Activated naive CD4-positive, alpha-beta T cell (primary cell): ENCODE measurements at places on chromosomes 1 and 21.

- DNase-seq: no peak
Observed at GRCh38 chr1:94925004-94925403, 1.9 kb downstream of the CNN3 start.

DNA sequence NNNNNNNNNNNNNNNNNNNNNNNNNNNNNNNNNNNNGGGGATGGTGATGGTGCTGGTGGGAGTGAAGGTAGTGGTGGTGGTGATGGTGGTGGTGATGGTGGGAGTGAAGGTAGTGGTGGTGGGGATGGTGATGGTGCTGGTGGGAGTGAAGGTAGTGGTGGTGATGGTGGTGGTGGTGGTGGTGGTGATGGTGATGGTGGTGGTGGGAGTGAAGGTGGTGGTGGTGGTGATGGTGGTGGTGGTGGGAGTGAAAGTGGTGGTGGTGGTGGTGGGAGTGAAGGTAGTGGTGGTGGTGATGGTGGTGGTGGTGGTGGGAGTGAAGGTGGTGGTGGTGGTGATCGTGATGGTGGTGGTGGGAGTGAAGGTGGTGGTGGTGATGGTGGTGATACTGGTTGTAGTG lies 93.6 kb downstream of the CRYAA start:
- DNase-seq: no peak

DNA sequence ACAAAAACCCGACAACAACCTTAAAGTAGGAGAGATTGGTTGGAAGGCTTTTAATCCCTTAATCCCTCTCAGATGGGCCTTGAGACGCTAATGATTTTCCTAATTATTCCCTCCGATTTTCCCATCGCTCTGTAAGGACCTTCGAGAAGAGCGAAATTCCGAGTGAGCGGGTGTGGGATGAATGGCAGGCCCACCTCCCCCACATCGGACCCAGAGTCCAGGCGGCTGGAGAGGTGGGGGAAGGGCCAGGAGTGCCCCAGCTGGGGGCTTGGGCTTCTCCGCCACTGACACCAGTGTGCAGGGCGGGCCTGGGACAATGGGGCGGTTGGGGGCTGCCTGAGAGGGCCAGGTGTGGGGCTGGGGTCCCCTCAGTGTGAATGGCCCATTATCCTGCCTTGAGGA lies 23.4 kb downstream of the RHBG start:
- DNase-seq: no peak

DNA sequence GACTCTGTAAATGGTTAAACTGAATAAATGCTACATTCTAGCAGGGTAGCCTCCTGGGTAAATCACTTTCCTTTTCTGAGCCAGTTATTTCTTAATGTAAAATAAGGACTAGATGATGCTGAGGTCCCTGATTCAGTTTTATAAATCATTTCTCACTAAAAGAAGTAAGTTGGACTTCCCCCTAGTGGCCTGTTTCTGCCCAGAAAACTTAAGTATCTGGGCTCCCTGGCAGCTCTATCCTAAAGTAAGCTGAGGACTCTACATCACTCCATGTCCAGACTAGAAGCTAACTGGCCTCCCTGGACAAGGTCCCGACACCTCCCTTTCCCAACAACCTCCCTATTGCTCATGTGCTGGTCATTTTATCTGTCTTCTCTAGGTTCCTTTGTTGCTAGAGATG lies 3.0 kb downstream of the GPN2 start:
- no peak for DNase-seq

GRCh38 chr1:204345438-204345841 lies 14.3 kb downstream of the PLEKHA6 start:
- DNase-seq: no peak

- no peak for DNase-seq
Observed at GRCh38 chr1:52574594-52574993, 21.7 kb upstream of the TUT4 start.

GRCh38 chr1:88350648-88351047 lies 333.4 kb upstream of the PKN2 start:
- DNase-seq: no peak

- no peak for DNase-seq
Observed at GRCh38 chr1:53645690-53646078, 93.3 kb downstream of the GLIS1 start.

- DNase-seq: no peak
Observed at GRCh38 chr1:64906447-64906846, 59.9 kb downstream of the JAK1 start.

DNA sequence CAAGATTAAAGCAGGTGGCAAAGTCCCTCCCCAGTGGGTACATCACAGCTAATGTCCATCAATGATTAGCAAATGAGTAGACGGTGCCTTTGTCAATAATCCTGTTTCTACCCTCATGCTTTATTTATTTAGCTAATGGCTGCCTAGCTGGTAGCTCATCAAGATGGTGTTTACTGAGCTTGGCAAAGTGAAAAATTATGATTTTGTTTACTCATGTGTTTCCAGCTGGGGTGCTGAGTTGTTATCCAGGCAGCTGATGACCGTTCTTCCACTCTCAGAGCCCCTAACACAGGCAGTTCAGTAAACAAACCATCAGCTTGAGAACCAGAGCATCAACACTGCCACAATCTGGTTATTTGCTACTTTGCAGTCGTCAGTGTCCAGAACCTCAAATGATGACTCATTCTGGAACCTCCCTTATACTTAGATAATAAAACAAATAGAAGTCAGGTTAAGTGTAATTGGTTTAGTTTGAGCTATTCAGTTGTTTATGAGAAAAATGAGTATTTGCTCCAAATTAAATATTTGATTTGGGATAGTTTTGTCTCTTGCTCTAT lies 163.9 kb downstream of the ST6GALNAC5 start:
- no peak for DNase-seq

DNA sequence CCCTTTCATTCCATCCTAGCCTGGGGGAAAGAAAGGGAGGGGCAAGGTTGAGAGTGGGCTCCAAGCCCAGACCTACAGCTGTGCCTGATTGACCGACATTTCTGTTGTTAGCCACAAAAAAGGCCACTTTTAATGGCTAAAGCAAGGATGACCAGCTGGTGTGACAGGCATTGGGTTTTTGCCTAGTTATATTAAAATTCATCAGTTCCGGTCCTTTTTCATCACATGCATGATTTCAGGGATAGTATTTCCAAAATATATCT lies 192.3 kb downstream of the ZNF326 start:
- no peak for DNase-seq

- DNase-seq: no peak
Observed at GRCh38 chr1:30725450-30726095, 2.2 kb upstream of the MATN1 start.

DNA sequence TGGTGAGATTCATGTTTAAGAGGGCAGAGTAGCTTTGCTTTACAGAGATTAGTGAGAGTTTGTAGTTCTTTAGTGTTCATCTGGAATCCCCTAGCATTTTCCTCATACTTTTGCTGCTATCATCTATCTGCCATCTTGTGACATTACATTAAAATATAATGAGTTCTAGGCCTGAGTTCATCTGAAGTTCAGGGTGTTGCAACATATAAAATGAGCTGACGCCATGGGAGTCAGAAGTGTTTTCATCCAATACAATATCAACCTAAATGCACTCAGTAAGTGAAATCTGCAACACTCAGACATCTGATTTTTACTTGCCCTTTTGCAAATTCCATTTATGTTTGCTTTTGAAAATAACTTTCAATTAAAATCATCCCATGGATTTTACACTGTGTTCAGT lies 153.8 kb downstream of the NTNG1 start:
- no peak for DNase-seq

- DNase-seq: no peak
Observed at GRCh38 chr1:27397110-27397509, 4.7 kb downstream of the GPR3 start.

DNA sequence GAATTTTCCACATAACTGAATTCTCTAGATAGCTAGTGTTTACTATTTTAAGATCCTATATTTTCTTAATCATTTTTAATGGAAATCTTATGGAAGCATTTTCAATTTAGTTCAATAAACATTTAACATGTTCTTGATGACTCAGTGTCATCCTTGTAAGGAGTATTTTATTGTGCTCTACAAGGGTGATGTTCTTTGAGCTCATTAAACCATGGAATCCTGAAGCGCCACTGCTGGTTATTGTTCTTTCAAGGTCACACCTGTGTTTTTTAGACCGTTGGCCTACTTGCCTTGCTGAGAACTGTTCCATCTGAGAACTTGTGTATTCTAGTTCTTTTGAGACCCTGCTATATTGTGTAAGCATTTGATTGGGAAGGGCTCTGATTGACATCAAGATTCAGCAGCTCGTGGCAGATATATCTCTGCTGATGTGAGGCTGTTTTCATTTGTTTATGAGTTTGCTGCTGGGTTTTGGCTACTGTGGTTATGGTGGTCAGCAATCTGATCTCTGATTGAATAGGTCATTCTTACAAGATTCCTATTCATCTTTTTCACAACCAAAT lies 132.0 kb downstream of the GIPC2 start:
- no peak for DNase-seq
